GM12865 (cell line): ENCODE measurements at places on chromosomes 11 and 22.

GRCh38 chr11:1717745-1718144 lies 20.8 kb downstream of the KRTAP5-6 start:
- DNase-seq = no peak

DNA sequence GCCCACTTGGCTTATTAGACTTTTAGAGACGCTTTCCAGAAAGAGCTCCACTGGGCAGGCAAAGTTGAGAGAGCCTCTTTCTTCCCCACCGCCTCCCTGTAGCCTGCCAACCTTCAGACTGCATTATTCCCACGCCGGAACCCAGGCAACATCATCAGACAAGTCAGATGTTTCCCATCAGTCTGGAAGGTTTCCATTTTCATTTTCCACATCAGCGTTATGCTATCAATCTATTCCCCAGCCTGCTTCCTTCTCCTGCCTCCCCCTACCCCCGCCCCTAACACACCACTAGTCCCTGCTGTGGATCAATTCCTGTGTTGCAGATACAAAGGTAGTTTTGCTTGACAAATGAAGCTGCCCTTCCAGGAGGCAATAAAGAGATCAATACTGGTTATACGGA lies 184.8 kb downstream of the DSCAML1 start:
- DNase-seq = no peak

DNA sequence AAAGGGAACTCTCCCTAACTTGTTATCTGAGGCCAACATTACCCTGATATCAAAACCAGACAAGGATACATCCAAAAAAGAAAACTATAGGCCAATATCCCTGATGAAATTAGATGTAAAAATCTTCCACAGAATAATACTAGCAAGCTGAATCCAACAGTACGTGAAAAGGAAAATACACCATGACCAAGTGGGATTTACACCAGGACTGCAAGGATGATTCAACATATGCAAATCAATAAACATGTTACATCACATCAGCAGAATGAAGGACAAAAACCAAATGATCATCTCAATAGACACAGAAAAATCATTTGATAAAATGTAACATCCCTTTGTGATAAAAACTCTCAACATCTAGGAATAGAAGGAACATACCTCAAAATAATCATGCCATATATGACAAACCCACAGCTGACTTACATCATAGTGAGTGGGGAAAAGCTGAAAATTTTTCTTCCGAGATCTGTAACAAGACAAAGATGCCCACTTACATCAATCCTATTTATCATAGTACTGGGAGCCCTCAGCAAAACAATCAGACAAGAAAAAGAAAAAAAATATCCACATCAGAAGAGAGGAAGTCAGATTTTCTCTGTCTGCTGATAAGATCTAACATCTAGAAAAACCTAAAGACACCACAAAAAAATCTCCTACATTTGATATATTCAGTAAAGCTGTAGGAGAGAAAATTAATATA lies 703.3 kb upstream of the ANO5 start:
- no peak for DNase-seq

DNA sequence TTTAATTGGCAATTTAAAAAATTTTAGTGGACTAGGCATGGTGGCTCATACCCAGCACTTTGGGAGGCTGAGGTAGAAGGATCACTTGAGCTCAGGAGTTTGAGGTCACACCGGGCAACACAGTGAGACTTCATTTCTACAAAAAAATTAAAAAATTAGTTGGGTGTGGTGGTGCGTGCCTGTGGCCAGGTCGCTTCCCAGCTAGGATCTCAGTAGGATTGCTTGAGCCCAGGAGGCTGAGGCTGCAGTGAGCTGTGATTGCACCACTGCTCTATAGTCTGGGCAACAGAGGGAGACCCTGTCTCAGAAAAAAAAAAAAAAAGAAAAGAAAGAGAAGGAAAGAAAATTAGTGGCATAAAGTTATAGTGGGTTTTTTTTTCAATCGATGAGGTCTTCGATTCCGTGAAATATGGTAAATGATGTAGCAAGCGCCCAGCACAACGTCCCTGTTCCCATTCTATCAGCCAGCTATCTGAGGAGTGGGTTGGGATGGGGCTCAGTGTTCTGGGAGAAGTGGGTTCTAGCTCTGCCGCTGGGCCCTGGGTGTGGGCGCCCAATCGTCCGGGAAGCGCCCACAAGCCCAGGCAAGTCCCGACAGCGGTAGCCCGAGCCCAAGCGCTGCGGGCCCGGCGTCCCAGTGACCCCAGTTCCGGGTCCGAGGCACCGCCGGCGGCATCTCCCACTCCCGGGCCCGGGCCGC lies 1.4 kb downstream of the FOSL1 start:
- no peak for DNase-seq

GRCh38 chr22:26429458-26430286 lies 612 bp downstream of the ASPHD2 start:
- DNase-seq = peak; percentile 29

DNA sequence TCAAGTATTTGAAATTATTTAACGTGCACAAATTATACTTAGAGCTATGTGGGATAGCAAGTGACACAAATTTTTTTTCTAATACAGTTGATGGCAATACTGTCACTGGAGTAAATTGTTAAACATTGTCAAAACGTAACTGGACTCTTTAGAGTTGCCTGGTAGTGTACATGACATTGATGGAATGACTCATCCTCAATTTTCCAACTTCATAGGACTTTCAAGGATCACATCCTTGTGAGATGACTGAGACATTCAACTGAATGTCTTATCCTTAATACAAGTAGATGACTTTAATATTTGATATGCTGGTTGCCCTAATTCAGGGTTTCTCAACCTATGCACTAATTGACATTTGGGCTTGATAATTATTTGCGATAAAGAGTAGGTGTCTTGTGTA lies 310.0 kb downstream of the SWAP70 start:
- no peak for DNase-seq

DNA sequence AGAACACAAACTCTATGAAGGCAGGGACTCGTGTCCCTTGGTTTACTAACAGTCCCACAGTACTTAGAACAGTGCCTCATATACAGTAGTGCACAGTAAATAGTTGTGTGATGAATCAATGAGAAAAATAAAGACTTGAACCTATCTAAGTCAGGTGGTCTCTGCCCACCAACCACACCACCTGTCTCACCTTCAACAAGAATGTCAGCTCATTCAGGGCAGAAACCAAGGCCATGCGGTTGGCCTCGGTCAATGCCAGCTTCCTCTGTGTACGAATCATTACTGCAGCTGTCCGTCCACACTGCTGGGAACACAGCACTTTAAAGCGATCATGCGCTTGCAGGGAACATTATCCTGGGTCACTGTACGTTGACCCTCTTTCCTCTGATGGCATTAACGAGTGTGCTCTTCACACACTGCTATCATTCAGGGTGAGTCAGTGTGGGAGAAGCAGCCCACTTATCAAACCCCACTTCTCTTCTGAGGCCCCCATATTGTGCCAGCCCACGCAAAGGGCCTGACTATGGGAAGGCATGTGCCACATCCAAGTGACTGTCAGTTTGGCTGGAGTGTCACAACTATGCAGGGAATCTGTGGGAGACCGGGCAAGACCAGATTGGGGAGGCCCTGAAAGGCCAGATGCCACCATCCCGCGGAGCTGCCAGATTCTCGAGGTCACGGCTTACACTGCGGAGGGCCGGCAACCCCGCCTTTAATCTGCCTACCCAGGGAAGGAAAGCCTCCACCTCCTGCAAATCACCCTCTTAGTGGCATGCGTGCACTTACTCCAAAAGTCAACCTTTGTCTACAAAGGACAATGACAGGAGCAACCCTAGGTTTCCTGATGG lies 36.1 kb downstream of the LARGE1 start:
- DNase-seq = peak; percentile 26

DNA sequence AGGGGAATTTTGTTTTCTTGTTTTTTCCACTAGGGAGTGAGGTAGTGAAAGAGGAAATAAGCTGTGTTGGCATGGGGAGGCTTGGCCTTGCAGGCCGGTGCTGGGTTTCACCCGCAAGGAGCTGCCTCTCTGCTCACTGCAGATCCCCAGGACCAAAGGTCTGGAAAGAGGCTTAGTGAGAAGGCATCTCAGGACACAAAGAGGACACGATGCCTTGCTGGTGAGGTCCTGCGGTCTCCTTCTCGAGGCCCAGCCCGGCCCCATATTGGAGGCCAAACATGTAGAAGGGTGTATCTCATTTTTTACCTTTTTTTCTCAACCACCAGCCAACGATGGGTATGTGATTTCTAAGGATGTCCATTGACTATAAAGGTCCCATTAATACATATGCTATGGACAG lies 17.6 kb downstream of the TIMP3 start:
- no peak for DNase-seq

GRCh38 chr11:64003807-64004589 lies 17.8 kb downstream of the OTUB1 start:
- DNase-seq = no peak

GRCh38 chr11:64331569-64332371 lies 8.2 kb upstream of the CCDC88B start:
- DNase-seq = peak; percentile 95

- DNase-seq = no peak
These were observed 565 bp downstream of the GAS2L1 start for GRCh38 chr22:29306835-29307595.

GRCh38 chr11:101914341-101914737 lies 471 bp upstream of the CEP126 start:
- DNase-seq = no peak

DNA sequence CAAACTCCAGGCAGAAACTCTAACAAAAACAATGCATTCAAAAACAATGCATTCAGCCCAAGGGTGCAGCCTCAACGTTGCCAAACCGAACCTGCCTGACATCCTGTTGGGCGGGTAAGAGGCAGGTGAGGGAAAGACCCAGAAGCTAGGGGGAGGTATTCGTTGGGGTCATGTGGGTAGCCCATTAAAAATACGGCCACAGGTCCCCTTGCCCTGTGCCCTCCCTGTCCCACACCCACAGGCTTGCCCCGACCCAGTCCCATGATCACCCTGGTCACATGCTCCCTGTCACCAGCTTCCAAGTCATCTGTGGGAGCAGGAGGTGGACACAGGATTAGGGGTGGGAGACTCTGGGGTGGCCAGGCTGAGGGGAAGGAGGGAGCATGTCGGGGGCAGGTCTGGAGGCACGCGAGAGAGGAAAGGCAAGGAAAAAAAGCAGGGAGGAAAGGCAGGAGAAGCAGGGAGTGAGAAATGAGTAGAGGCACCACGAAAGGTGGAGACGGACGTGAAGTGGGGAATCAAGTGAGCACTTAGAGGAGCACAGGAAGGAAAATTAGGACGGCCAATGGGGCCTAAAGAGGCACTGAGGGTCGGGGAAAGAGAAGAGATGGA lies 683 bp downstream of the PLA2G6 start:
- DNase-seq = peak; percentile 85

DNA sequence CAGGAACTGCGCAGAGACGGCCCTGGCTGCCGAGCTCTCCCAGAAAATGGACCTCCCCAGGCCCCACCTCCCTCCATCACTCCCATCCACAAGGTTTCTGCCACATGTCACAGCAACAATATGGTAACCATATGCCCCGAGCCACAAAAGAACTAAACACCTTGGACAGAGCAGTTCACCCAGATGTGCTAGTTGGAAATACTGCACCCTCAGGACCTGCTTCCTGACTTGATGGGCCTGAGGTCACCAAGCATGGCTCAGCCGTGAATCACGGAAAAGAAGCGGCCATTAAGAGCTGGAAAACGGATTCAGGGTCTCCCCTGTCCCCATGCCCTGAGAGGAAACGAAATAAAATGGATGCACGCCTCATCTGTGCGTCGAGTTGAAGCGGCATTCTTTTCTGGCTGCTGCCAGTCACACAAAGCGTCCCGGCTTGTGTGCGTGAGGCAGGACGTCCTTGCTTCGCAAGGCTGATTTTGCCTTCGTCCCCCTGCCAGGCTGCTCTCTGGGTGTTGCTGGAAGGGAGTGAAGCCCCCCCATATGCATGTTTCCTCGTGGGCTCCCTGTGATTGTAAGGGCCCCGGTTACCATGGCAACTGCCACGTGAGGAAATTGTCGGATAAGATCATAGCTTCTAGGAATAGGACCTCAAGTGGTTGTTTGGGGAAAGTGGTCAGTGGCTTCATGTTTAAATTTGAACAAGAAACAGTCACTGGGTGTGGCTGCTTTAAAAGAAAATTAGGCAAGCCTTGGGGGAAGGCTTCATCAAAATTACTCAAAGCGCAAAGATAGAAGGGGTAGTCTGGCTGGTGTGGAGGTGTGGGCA lies 51.7 kb downstream of the FLI1 start:
- no peak for DNase-seq
